ENCODE measurements at places on chromosomes 2 and 18. TPM values are rescaled to one million over a fixed set of nuclear protein-coding genes. Genes with fewer than 3 reads are reported as not detected.
A peak's percentile ranks its signal among the peaks of the same experiment; 100 is the strongest.

GRCh38 chr2:180571559-180571958, 408.8 kb upstream of the UBE2E3 start:
- no peak for DNase-seq
- H3K4me3 ChIP-seq = no peak overlapping the region
- H3K4me1 ChIP-seq = peaks cover 4% of the 10 kb centered on the region
- H3K36me3 ChIP-seq = no peaks in the 10 kb centered on the region

DNA sequence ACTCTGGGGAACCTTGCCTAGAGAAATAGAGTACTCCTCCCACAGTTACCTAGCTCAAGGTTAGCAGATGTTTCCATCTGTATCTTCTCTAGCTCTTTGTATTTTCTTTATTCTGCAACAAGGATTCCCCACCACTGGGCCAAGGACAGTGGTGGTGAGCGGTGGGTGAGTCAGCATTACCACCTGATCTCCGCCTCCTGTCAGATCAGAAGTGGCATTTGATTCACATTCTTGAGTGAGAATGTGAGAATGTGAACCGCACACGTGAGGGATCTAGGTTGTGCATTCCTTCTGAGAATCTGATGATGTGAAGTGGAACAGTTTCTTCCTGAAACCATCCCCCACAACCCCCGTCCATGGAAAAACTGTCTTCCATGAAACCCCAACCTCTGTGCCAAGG, 9.0 kb downstream of the EPB41L3 start:
- H3K27me3 ChIP-seq = no peaks in the 10 kb centered on the region
- no peak overlapping the region for H3K4me3 ChIP-seq
- no peaks in the 10 kb centered on the region for H3K4me1 ChIP-seq
- no peak overlapping the region for H3K27ac ChIP-seq
- no peak for DNase-seq

DNA sequence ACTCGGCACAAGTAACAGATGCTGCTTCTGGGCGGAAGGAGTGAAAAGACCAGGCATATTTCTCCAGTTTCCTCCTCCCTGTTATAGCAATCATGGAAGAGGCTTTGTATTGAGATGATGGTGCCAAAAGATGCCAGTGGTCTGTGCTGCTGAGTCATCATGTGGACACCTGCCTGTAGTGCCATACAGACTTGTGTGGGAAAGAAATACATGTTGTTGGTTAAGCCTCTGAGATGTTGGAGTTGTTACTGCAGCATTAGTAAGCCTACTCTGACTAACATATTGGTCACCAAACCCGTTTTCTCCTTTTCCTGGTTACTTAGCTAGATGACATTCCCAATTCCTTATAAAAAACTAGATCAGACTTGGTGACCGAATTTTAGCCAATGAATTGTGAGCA, 356.9 kb downstream of the ZNF521 start:
- DNase-seq = no peak
- no peak overlapping the region for H3K4me3 ChIP-seq
- no peaks in the 10 kb centered on the region for H3K4me1 ChIP-seq
- no peak overlapping the region for H3K27ac ChIP-seq
- H3K27me3 ChIP-seq = no peaks in the 10 kb centered on the region

- H3K27me3 ChIP-seq = no peaks in the 10 kb centered on the region
- H3K4me3 ChIP-seq = no peak overlapping the region
- H3K36me3 ChIP-seq = no peaks in the 10 kb centered on the region
Observed at GRCh38 chr2:110977403-110977802, 143.3 kb upstream of the BCL2L11 start.

DNA sequence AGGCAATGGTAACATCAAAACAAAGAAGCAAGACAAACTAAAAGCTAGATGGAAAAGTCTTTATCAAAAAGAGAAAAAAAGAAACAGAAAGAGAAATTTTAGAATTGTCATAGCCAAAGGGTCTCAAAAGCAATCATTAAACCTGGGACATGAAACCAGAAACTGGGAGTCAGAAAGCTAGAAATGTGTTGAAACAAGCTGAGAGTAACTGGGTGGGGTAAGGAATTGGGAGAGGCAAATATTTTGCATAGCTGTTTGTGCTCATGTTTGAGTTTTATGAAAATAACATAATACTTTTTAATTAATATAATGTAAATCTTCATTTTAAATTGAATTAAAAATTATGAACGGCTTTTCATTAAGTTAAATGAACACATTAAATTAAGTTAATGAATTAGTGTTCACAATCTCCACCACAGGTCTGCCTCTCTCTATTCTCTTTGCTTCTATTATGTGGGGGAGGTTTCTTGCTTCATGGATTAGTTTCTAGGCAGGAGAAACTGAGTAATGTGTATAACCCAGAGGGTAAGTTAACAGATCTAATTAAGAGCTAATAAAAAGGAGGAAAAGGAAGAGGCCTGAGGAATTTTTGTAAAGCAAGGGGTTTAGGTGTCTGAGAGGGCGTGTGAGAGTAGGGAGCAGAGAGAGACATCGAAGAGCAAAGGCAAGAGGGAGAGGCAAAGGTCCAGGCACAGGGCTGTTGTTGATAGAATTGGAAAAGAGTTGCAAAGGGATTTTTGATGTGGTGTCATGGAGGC, 20.0 kb upstream of the SERPINB2 start:
- no peak overlapping the region for H3K4me3 ChIP-seq
- no peak for DNase-seq
- no peaks in the 10 kb centered on the region for H3K27me3 ChIP-seq

DNA sequence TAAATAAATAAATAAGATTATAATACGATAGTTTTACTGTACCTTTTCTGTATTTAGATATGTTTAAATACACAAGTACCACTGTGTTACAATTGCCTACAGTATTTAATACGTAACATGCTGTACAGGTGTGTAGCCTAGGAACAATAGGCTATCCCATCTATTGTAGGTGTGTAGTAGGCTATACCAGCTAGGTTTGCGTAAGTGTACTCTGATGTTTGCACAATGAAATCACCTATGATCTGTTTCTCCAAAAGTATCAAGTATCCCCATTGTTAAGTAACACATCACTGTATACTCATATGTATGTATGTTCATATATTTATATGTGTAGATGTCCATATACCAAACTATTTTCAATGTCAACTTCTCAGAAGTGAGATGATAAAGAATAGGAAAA, 118.2 kb upstream of the RND3 start:
- H3K36me3 ChIP-seq = no peaks in the 10 kb centered on the region
- no peak for DNase-seq
- no peak overlapping the region for H3K27ac ChIP-seq
- no peak overlapping the region for H3K4me3 ChIP-seq

GRCh38 chr2:119550856-119551255, 6.6 kb downstream of the CFAP221 start:
- H3K36me3 ChIP-seq = no peaks in the 10 kb centered on the region
- no peak for DNase-seq
- peak overlapping the region; percentile 33 for H3K27ac ChIP-seq
- peaks cover 22% of the 10 kb centered on the region for H3K4me1 ChIP-seq
- H3K27me3 ChIP-seq = no peaks in the 10 kb centered on the region
- no peak overlapping the region for H3K4me3 ChIP-seq

- no peaks in the 10 kb centered on the region for H3K36me3 ChIP-seq
- H3K27me3 ChIP-seq = no peaks in the 10 kb centered on the region
- no peak overlapping the region for H3K4me3 ChIP-seq
- H3K4me1 ChIP-seq = peaks cover 3% of the 10 kb centered on the region
Observed at GRCh38 chr2:144372410-144373080, 147.4 kb downstream of the ZEB2 start.

- peaks cover 25% of the 10 kb centered on the region for H3K4me1 ChIP-seq
- DNase-seq = no peak
- H3K36me3 ChIP-seq = no peaks in the 10 kb centered on the region
- H3K27ac ChIP-seq = peak overlapping the region; percentile 85
- H3K4me3 ChIP-seq = peak overlapping the region; percentile 70
Observed at GRCh38 chr2:99338029-99338585, 918 bp downstream of the EIF5B start.

DNA sequence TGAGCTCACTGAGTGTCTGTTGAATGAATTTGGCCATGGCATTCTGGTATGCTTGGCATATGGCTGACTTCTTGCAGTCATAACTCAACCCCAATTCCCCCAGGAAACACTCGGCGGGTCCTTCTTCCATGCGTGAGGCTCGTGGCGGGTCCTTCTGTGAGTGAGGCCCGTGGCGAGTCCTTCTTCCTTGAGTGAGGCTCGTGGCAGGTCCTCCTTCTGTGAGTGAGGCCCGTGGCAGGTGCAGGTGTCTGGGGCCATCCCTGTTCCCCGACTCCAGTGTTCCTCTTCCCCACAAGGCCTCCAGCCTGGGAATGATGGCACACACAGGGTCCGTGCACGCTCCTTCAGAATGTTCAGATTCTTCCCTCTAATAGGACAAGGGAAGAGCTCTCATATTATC, 169.0 kb downstream of the EIPR1 start:
- H3K4me1 ChIP-seq = no peaks in the 10 kb centered on the region
- no peaks in the 10 kb centered on the region for H3K27me3 ChIP-seq
- no peak for DNase-seq
- H3K36me3 ChIP-seq = no peaks in the 10 kb centered on the region
- no peak overlapping the region for H3K27ac ChIP-seq

- H3K4me1 ChIP-seq = peaks cover 5% of the 10 kb centered on the region
- no peaks in the 10 kb centered on the region for H3K36me3 ChIP-seq
- H3K4me3 ChIP-seq = no peak overlapping the region
- DNase-seq = no peak
- no peak overlapping the region for H3K27ac ChIP-seq
- H3K27me3 ChIP-seq = peaks cover 48% of the 10 kb centered on the region
Observed at GRCh38 chr2:27307287-27307544, 1.0 kb downstream of the UCN start.

- H3K4me3 ChIP-seq = no peak overlapping the region
- no peak overlapping the region for H3K27ac ChIP-seq
- H3K36me3 ChIP-seq = no peaks in the 10 kb centered on the region
- no peak for DNase-seq
- no peaks in the 10 kb centered on the region for H3K27me3 ChIP-seq
- H3K4me1 ChIP-seq = no peaks in the 10 kb centered on the region
Observed at GRCh38 chr2:212385241-212385640, 153.4 kb downstream of the ERBB4 start.

- no peaks in the 10 kb centered on the region for H3K27me3 ChIP-seq
- no peak overlapping the region for H3K4me3 ChIP-seq
- no peaks in the 10 kb centered on the region for H3K36me3 ChIP-seq
- DNase-seq = no peak
- no peak overlapping the region for H3K27ac ChIP-seq
- no peaks in the 10 kb centered on the region for H3K4me1 ChIP-seq
Observed at GRCh38 chr2:41329040-41329439, 718.8 kb upstream of the PKDCC start.

DNA sequence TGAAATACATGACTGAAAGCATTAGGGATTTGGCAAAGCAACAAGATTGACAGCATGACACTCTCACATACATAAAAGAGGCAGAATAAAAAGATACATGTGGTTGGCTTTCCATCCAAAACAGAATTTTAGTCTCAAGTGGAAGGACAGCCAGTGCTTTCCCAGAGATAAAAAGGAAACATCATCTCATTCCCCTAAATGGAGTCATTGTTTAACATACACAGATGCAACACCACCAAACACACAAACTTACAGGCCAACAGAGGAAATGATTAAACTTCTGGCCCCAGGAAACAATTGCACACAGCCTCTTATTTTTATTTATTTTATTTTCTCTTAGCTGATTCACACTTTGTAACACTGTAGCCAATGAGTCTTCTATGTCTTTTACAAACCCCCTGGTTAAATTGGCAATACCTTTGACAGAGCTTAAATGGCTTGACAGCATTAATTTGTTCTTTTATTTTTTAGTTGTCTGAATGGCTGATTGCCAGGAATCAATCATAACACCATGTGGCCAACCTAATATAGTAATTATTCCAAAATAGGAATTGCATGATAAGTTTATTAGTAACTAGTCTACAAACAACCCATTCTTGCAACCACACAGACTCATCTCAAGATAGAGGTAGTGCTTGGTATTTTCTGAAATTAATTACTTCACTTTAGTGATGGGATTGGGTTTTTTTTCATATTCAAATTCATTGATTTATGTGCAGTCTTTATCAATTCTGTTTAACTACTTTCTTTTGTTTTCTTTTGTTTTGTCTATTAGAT, 190.5 kb downstream of the RND3 start:
- no peaks in the 10 kb centered on the region for H3K4me1 ChIP-seq
- no peak overlapping the region for H3K27ac ChIP-seq
- no peaks in the 10 kb centered on the region for H3K36me3 ChIP-seq
- H3K4me3 ChIP-seq = no peak overlapping the region
- H3K27me3 ChIP-seq = no peaks in the 10 kb centered on the region
- DNase-seq = no peak

GRCh38 chr2:42049221-42050009, 1.6 kb downstream of the PKDCC start:
- H3K27me3 ChIP-seq = no peaks in the 10 kb centered on the region
- peak overlapping the region; percentile 51 for H3K4me3 ChIP-seq
- no peak for DNase-seq
- peak overlapping the region; percentile 95 for H3K27ac ChIP-seq
- peaks cover 47% of the 10 kb centered on the region for H3K4me1 ChIP-seq

DNA sequence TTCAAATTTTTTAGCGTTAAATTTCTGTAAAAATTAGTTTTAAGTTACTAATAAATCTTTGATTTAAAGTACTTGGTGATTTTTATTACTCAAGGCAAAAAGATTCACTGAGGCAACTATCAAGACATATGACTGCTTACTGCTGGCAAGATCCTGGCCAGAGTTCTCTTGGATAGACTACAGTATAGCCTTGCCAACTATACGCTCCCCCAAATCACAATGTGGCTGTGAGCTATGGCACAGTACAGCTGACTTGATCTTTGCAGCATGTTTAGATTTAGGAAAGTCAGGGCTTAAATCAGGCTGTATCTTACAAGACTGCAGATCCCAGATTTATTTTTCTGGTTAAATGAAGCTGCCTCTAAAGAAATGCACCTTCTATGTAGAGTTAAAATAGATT, 26.5 kb downstream of the MSTN start:
- DNase-seq = no peak
- no peaks in the 10 kb centered on the region for H3K4me1 ChIP-seq
- H3K4me3 ChIP-seq = no peak overlapping the region
- no peak overlapping the region for H3K27ac ChIP-seq

- H3K4me1 ChIP-seq = peaks cover 35% of the 10 kb centered on the region
- peak; percentile 70 for DNase-seq
- no peaks in the 10 kb centered on the region for H3K36me3 ChIP-seq
- peaks cover 100% of the 10 kb centered on the region for H3K27me3 ChIP-seq
Observed at GRCh38 chr2:236167297-236168109, 683 bp downstream of the GBX2 start.

Gene LRRTM4
- 0.23 TPM for polyA plus RNA-seq

Gene DUSP2
- polyA plus RNA-seq = 17.0 TPM

Gene MREG
- polyA plus RNA-seq = 5.6 TPM

Gene HOXD10
- 5.1 TPM for polyA plus RNA-seq

Gene SERPINB3
- not detected for polyA plus RNA-seq

Gene FOXD4L1
- not detected for polyA plus RNA-seq

Gene DLGAP1
- polyA plus RNA-seq = 6.5 TPM

Gene UGT1A8
- polyA plus RNA-seq = not detected

Gene KIAA2012
- not detected for polyA plus RNA-seq

Gene ADAM23
- 2.7 TPM for polyA plus RNA-seq
